SW480 (cell line): ENCODE measurements at places on chromosomes 5 and 9.

DNA sequence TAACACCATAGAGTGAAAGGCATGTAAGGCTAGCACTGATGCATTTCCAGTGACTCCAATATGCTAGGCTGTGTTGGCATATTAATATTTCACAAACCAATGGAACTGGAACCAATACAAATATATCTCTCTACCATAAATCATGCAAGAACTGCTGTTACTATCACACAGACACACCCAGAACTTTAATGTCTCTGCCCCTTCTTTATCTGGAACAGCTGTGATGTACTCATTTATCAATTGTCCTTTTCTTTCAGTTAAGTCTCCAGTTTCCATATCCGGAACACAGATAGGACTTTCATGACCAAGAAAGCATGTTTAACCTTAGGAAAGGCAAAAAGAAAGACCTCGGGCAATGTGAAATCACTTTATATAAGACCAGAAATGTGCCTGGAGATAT is 70.3 kb downstream of the SPTLC1 start:
- no peak for DNase-seq

GRCh38 chr9:4298255-4299004 is 1.4 kb downstream of the GLIS3 start:
- peak; percentile 46 for DNase-seq

DNA sequence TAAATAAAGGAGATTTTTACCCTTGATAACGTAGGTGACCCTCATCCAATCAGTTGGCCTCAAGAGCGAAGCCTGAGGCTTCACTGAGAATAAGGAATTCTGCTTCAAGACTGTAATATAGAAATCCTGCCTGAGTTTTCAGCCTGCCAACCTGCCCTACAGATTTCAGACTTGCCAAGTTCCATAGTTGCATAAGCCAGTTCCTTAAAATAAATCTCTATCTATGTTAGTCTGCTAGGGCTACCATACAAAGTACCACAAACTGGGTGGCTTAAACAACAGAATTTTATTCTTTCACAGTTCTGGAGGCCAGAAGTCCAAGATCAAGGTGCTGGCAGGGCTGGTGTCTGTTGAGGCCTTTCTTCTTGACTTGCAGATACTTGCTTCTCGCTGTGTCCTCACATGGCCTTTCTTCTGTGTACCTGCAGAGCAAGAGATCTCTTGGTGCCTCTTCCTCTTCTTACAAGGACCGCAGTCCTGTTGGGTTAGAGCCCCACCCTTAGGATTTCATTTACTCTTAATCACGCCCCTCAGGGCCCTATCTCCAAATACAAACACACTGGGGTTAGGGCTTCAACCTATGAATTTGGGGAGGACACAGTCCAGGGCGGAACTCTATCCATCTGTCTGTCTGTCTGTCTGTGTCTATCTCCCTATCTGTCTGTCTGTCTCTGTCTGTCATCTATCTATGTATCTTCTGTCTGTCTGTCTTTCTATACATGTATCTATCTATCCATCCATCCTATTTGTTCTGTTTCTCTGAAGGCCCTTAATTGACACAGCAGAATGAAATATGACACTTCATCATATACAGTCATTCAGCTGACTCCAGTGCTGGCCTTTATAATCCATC is 17.0 kb upstream of the CMBL start:
- DNase-seq: no peak

- no peak for DNase-seq
Observed at GRCh38 chr9:87515006-87515405, 17.3 kb downstream of the DAPK1 start.

DNA sequence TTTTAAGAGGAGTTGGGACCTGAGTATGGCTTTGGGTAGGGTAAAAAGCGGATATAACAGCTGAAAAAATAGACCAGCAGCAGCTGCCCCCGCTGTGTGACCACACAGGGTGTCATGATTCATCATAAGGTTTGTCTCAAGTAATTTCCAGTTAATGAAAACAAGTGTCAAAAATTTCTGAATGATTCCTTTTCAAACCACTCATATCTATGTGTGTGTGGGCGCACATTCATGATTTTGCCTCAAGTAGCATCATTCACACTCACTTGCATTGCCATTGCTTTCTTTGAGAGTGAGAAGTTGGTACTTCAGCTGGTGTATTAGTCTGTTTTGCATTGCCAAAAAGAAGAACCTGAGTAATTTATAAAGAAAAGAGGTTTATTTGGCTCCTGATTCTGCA is 12.1 kb upstream of the TNFAIP8 start:
- no peak for DNase-seq

DNA sequence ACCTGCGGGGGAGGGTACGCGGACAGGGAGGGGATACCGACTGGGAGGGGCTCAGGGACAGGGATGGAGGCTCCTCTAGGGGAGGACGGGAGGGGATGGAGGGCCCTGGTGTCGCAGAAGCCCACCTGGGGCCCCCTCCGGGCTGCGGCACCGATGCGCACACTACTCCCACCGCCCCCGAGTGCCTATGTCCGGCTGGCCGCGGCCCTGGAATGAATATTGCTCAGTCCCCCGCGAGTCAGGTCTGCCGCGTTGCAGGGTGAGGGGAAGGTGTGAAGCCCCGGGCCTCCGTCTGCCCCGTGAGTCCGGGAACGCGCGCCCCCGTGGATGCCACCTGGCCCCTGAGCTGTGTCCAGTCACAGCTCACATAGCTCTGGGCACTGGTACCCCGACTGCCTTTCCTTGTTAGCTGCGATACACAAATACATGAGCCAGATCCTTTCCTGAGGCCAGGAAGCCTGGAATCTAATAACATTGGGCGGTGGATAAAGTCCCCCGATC is 44.5 kb upstream of the PRSS3 start:
- no peak for DNase-seq

- DNase-seq: no peak
Observed at GRCh38 chr5:112308608-112309007, 110.5 kb downstream of the EPB41L4A start.

- DNase-seq: no peak
Observed at GRCh38 chr5:32630867-32631491, 45.6 kb downstream of the SUB1 start.

GRCh38 chr5:153952893-153953292 is 85.8 kb downstream of the FAM114A2 start:
- no peak for DNase-seq

DNA sequence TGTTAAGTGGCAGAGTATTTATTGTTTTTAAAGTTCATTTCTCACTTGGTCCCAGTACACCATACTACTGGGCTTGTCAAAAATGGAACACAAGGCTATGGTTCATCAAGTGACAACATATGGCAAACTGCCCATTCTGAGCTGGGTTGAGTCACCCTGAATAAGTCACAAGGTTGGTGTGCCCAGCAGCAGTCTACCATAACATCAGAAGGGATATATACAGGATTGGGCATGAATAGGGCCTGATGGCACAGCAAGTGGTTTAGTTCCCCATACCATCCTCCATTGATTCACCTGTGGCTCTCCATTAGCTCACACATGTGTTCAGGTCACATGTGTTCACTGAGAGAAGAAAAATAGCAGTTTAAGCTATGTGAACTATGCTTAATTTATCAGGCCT is 249.8 kb upstream of the PRDM9 start:
- DNase-seq: no peak

- DNase-seq: no peak
Observed at GRCh38 chr5:5242056-5242455, 101.9 kb downstream of the ADAMTS16 start.

DNA sequence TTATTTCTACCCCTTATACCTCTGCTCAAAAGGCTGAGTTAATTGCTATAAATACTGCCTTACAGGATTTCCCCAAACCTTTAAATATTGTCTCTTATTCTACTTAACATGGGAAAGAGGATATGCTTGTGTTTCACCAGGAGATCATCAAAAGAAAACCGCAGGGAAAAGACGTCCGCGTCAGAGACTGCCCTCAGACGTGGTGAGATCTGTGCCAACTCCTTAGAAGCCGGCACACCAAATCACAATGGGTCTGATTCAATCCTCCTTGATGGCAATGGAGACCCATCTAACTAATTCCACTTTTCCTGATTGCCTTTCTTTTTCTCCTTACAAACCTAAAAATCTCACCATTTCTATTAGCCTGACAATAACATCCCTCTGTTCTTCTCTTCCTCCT is 55.0 kb downstream of the SH3PXD2B start:
- no peak for DNase-seq

GRCh38 chr5:28779161-28779754 is 1740.9 kb upstream of the CDH9 start:
- no peak for DNase-seq
